ENCODE measurements at places on chromosomes 6 and 20. TPM values are rescaled to one million over a fixed set of nuclear protein-coding genes. Genes with fewer than 3 reads are reported as not detected.
A peak's percentile ranks its signal among the peaks of the same experiment; 100 is the strongest.

DNA sequence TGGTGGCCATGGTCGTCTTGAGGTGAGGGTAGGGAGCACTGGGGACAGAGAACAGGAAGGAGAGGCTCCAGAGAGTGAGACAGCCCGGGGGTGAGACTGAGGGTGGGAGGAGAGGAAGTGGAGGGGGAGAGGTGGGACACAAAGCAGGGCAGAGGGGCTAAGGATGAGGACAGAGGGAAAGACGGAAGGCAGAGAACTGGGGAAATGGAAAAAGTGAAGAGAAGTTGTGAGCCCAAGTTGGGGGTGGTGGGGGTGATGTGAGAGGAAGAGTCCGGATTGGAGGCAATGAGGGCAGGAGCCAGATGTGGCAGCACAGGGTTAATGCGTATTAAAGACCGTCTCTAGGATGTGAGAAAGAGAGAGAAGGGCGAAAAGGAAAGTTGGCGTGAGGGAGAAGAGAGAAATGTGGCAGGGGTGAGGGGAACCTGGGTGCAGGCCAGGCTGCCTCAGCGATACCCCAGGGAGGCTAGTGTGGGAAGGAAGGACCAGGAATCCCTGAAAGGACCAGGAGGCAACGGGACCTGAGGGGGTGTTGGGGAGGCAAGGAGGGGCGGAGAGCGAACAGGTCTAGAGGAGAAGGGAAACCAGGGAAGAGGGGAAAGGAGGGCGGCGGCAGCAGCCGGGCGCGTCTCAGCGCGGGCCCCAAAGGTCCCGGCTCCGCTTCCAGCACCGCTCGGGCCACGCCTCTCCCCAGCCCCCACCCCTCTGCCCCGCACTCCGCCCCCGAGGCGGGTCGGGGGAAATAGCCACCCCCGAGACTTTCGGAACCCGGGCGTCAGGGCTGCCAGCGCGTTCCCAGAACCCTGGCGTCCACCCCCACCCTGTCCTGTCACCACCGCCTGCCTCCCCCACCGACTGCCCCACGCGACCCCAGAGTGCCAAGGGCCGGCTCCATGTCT, at the start of gene PPP1R18:
PPP1R18 (minus strand) TSS at position 637 of the 899 bp plus-strand sequence; CDS start at position 10, 627 bp downstream.
- peak; percentile 10 for DNase-seq

ADGRG6 gene
- total RNA-seq, result 89.2 TPM

GRCh38 chr6:1395941-1396908, 6.8 kb downstream of the FOXF2 start:
- no peak for DNase-seq

ZNF76 gene
- 13.5 TPM for total RNA-seq

MCCD1 gene
- not detected for total RNA-seq

DNA sequence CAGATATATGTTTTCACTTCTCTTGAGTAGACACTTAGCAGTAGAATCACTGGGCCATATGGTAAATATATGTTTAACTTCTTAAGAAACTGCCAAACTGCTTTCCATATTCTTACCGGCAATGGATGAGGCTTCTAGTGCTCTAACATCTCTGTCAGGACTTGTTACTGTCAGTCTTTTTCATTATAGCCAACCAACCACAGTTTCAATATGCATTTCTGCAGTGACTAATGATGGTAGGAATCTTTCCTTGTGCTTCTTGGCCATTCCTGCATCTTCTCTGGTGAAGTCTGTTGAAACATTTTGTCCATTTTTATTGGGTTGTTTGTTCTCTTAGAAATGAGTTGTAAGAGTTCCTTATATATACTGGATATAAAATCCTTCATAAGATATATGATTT, 66.0 kb upstream of the SYNDIG1 start:
- no peak for DNase-seq
